ENCODE measurements at places on chromosomes 12 and 14. TPM values are rescaled to one million over a fixed set of nuclear protein-coding genes. Genes with fewer than 3 reads are reported as not detected.

Gene IL22
- not detected for total RNA-seq

DNA sequence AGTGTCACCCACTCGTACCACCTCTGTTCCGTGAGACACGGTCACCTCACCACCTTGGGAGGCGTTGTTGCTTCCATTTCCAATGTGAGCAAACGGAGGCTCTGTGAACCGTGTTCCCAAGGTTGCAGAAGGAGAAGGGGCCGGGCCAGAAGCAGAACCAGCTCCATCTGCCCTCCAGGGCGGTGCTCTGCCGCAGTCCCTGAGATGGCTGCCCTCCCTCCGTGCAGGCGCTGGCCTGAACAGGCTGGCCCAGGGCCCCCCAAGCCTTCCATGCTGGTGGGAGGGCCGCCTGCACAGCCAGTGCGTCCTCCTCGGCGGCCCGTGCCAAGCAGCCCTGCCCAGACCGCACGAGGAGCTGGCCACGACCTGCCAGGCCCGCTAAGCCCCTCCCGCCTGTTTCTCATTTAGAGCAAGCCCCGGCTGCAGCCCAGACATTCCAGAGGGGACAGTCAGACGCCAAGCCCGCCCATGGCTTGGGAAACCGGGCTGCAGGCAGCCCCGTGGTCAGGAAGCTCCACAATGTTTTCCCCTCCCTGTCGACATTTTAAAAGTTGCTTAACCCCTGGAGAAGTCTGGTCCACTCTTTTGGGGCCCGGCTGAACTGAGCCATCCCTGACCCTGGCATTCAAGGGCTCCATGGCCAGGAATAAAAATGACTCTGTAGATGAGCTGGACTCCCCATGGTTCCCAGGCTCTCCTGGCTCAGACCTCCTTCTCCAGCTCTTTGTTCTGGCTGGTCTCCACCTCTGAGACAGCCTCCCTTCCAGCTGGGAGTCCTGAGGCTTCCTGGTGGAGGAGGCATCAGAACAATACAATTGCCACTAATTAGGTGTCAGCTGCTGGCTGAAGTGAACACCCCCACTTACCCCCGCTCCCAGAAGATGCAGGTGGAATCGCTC is 236.0 kb downstream of the BCL11B start:
- DNase-seq: peak; percentile 91

Gene TAS2R14
- total RNA-seq: 0.75 TPM

GRCh38 chr12:88896958-88897357 is 316.7 kb upstream of the KITLG start:
- no peak for DNase-seq

Gene RNASE7
- total RNA-seq: not detected

- no peak for DNase-seq
These were observed 2.8 kb downstream of the MAP4K5 start for GRCh38 chr14:50529288-50530179.

DNA sequence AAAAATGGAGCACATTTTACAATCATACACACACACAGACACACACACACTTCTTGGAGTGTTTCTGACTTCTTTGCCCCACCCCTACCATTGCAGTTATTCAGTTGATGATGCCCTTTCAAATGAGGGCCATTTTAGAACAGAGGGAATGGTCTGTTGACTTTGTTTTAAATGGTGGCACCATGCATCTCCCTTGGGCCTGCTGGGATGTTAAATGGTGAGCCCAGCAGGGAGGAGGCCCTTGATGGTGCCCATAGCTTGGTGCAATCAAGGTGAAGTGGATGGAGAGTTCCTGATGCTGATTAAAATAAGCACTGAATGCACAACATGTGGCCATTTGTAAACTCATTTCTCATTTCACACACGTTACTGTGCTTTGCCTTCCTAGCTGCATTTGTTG is 13.3 kb downstream of the C12orf75 start:
- DNase-seq: no peak

- DNase-seq: no peak
These were observed 42.2 kb downstream of the UBR7 start for GRCh38 chr14:93249128-93249831.

Gene PPP2R5E
- total RNA-seq: 32.9 TPM

Gene PIWIL1
- total RNA-seq: not detected

DNA sequence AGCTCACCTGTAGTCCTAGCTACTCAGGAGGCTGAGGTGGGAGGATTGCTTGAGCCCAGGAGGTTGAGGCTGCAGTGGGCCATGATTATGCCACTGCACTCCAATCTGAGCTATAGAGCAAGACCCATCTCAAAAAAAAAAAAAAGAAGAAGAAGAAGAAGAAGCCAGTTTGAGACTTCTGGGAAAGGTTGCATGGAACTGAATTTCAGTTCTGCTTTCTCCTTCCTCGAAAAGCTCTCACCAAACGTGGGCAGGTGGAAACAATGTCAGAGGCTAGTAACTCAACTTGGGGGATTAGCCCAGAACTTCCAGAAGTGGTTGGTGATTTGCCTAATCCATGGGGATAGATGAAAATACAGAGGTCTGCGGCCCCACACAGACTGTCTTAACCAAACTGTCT is 18.7 kb downstream of the FLVCR2 start:
- DNase-seq: no peak

DNA sequence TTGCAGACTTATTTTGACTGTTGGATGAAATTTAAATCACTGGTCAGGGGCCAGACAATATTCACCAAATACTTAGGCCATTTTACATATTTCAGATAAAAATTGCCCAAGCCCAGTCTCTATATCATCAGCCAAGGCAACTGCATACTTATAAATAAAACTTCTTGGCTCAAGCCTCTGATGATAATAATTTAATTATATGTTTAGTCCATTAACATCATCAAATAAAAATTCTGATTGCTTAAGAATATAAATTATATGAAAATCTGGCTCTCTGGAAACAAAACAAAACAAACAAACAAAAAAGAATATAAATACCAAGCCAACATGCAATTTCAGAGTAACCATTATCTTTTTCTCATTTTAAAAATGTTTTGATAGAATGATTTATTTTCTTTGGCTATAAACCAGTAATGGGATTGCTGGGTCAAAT is 165.2 kb downstream of the BTG1 start:
- no peak for DNase-seq

- peak; percentile 50 for DNase-seq
These were observed 646 bp downstream of the ST8SIA1 start for GRCh38 chr12:22333713-22334409.

- no peak for DNase-seq
These were observed 8.4 kb downstream of the GEMIN2 start for GRCh38 chr14:39122330-39123138.

DNA sequence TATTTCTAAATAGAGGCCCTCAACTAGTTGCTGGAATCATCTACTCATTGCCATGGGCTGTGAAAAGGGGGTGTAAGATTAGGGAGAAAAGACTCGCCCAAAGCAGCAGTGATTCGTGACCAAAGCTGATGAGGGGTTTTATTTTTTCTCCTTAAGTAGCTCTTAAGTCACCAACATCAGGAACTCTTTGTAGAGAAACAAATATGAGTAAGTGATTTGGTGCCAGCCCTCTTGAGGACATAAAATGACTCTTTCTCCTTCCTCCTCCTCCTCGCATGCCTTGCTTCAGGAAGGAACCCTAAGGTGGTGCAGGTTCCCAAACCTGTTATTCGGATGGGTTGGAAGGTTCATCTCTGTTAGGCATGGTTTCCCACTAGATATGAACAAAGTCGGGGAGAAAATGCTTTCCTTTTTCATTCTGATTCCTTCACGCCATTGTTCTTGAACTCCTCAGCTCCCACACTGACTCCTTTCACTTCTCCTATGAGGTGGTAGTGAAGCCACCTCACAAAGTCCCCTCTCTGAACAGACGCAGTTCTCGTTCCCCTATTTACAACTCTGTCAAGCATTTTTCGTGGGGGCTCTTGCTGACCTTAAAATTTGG is 113.4 kb downstream of the ETV6 start:
- no peak for DNase-seq

DNA sequence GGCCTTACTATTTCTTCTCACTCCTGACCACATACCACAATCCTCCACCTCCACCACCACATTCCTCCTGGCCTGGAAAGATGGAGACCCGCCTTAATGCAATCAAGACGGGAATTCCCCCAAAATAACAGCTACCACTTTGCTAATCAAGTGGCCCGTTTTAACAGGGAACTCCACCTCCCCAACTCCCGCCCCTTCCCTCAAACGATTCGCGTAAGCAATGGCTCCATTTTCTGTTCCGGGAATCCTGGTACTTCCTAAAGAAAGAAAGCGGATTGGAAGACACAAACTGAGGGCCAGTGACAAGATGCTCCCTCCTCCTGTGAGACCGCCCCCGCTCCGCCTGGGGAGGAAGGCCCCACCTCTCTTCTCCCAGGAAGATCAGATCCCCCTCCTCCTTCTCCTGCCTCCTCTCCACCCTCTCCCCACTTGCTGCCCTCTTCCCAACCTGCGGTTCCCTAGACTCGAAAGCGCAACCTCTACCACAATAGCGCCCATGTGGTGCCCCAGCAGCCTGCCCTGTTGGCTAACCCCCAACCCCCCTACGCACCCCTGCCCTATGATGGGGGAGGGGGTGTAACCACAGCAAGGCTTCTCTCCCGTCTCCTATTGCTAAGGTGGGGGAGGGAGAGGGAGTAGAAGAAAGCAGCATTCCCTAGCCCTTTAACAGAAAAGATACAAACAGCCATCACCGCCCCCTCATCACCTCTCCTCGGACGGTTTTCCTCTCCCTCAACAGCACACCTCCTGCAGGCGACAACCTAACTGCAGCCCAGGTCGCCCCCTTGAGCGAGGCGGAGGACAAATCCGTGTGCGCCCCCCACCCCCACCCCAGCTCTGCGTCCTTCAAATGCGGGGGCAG is 777 bp downstream of the ARF3 start:
- DNase-seq: peak; percentile 89

- no peak for DNase-seq
These were observed 68.0 kb downstream of the CCDC88C start for GRCh38 chr14:91349481-91350074.

DNA sequence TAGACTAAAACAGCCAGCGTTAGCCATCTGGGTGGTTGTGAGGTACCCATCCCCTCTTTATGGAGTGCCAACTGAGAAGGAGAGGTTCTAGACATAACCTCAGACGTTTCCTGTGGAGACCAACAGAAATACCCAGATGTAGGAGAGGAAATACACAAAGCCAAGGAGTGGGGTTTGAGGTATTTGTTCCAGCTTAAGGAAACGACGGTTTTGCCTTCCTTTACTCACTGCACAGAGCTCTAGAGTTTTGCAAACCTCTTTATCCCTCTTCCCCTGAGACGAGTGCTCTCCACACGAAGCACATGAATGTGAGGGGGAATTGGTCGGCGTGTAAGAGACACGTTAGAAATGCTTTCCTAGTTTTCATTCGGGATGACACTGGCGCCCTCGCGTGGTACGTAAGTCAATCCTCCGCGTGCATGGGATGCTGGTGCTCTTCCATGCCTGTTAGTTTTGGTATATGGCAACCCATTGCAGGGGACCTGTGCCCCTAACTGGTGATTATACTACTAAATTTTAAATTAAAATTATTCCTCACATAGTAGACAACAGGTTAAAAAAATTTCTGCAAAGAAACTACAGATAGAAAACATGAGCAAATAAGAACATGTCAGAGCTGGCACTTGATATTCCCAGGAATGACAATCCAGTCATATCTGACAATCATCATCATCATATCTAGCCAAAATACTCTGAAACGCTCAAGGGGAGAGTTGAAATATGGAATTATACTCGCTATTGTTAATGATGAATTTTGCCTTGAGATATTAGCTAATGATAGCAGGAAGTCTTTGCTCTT is 121.7 kb downstream of the PPM1H start:
- DNase-seq: peak; percentile 78

GRCh38 chr14:103194256-103195045 is 71.2 kb downstream of the TNFAIP2 start:
- DNase-seq: no peak

DNA sequence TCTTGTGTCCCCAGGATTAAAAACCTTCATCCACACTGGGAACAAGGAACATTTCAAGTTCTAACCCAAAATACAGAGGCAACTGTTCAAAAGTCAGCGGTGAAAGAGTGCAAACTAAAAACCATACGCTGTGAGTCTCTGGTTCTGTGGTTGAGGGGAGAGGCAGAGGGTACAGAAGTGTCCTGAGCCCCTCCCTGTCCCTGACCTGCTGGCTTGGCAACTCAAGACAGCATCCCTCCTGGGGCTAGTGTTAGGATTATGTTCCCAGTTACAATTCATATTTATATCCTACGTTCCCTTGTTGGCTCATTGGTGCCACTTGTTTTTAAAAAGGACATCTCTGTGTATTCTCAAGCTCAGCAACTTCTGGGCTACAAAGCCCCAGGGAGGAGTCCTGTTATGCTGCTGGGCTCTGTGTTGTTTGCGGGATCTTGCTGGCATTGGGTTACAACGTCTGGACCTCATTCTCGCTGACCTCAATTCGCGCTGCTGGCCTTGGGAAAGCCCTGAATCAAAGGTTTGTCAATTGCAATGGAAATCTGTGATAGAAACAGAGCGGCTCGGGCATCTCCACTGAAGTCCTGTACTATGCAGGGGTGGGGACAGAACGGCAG is 420.8 kb downstream of the FUT8 start:
- no peak for DNase-seq

DNA sequence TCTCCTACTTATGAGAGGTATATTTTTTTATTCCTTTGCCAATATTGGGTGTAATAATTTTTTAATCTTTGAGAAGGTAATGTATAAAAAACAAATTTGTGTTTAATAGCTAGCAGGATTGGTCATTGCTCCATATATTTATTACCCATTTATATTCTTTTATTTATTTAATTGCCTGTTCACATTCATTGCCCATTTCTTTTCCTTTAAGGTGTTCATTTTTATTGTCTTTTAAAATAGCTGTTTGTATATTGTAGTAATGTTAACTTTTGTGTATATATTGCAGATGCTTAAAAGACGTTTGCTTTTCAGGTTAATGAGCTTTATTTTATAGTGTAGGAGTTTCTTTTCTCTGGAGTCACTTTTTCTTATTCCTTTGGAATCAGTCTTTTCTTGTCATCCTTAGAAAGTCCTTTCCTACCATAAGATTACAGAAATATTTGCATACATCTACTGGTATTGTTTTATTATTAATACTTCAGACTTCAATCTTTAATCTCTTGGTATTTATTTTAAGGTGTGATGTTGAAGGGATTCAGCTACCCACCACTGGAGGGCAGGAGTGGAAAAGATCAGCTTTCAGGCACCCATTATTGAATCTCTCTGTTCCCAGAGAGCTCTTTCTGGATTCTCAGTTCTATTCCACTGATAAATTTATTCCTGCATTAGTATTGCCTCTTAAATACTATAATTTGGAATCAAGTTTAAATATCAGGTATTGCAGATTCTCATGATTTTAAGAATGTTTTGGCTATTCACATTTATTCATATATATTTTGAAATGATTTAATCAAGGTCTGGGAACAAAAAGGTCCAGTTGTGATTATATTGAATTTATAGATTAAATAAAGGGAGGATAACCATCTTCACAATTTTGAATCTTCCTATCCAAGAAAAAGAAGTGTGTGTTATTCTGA is 17.3 kb downstream of the PPM1A start:
- DNase-seq: no peak

DNA sequence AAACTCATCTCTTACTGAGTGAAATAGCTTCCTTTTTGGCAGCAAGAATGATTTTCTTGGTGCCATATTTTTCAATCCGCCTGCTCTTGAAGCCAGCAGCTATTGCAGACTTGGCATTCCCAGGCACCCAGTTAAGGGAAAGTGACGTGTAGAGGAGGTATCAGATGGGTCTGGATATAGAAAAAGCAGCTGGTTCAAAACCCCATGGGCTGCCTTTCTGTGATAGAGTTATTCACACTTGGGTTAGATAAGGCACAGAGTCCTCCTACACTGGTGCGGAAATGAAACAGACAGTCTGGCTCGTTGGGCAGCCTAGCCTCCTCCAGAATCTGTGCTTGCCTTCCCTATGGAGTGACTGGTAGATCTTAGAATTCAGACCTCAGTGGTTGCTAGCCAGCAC is 62.2 kb downstream of the PTPN11 start:
- DNase-seq: no peak

Gene MEG3
- total RNA-seq: 24.7 TPM

All from Right ventricle myocardium superior (tissue), 1 donor.